Nephron progenitor cell (in vitro differentiated cells): ENCODE measurements at places on chromosomes 2 and 18.
A peak's percentile ranks its signal among the peaks of the same experiment; 100 is the strongest.

GRCh38 chr2:38386377-38386776 lies 9.3 kb upstream of the ATL2 start:
- DNase-seq, result no peak

GRCh38 chr2:148447877-148448276 lies 196.7 kb upstream of the EPC2 start:
- DNase-seq, result no peak

DNA sequence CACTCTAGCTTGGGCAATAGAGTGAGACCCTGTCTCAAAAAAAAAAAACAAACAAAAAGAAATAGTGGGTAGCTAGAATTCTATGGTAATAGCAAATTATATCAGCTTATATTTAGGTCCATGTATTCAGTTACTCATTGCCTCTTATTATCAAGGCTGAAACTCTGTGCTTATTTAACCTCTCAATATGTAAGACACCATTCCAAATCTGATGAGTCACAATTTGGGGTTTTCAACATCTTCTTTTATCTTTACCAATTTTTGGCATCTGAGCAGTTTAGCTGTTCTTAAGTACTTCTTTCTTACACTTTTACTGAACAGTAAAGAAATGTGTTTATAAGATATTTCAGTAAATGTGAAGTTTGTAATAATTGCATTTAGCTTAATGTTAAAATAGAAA lies 69.3 kb downstream of the TTC27 start:
- no peak for DNase-seq

- DNase-seq, result peak; percentile 51
Observed at GRCh38 chr2:129827311-129828090, 152.0 kb upstream of the RAB6C start.

- DNase-seq, result no peak
Observed at GRCh38 chr2:1729242-1729641, 15.1 kb downstream of the PXDN start.

- no peak for DNase-seq
Observed at GRCh38 chr2:118604811-118605210, 242.6 kb downstream of the EN1 start.

DNA sequence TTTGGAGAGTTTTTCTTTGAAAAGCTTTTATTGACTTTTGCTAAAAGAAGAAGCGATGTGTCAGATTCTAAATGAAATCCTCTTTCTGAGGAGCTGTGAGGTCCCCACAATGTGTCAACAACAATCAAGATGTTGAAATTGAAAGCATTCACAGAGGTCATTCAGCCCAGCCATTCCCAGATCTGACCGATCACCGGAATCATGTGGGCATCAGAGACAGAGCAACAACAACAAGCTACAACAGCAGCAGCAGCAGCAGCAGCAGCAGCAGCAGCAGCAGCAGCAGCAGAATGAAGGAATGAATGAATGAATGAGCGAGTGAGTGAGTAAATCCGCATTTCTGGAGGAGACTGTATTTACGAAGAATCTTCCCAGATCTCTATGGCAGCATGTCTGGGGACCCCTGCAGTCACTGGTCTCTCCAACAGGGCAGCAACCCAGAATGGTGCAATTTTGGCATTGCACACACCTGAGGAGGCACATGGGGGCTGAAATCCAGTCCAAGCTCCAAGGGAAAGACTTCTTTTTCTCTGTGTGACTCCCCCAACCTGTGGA lies 299.0 kb downstream of the MYCN start:
- no peak for DNase-seq

DNA sequence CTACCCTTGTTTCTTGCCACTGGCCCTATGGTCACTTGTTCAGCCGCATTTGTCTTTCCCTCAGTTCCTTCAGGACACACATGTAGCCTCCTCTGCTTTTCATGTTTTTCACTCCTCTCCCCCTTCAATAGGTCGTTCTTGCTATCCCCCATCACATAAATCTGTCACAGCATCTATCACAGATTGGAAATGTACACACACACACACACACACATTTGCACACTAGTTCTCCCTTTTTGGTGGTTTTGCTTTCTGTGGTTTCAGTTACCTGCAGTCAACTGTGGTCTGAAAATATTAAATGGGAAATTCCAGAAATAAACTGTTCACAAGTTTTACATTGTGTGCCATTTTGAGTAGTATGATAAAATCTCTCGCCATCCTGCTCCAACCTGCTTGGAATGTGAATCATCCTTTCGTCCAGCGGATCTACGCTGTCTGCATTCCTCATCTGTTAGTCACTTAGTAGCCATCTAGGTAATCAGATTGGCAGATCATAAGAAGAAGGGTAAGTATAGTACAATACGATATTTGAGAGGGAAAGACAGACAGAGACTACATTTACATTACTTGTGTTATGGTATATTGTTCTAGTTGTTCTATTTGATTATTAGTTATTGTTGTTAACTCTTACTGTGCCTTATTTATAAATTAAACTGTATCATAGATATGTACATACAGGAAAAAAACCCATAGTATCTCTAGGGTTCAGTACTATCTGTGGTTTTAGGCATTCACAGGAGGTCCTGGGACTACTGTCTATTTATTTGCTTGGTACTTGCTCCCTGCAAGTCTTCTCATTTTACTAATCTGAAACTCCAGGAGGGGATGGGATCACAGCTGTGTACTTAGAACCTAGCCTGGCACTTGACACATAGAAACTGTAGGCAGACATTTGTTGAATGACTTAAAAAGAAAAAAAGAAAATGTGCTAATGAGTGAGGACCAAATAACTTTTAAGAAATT lies 86.1 kb upstream of the PNPT1 start:
- DNase-seq, result no peak

GRCh38 chr2:177393203-177393755 lies 706 bp downstream of the AGPS start:
- DNase-seq, result no peak

DNA sequence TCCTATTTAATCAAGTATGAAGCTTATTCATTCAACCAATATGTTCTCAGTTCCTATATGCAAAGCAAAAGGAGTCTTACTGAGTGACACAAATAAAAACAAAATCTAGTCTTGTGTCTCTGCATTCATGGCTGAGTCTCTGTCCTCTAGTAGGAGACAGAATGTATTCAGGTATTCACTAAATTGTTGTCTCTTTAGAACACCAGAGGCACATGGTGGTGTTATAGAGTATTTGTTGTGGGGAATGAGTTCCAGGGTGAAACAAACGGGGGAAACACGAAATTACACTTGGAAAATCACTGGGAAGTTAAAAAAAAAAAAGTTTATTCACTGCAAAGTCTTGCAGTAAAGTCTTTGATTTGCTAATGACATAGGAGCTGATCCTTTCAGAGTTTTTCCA lies 131.7 kb upstream of the FSHR start:
- no peak for DNase-seq

DNA sequence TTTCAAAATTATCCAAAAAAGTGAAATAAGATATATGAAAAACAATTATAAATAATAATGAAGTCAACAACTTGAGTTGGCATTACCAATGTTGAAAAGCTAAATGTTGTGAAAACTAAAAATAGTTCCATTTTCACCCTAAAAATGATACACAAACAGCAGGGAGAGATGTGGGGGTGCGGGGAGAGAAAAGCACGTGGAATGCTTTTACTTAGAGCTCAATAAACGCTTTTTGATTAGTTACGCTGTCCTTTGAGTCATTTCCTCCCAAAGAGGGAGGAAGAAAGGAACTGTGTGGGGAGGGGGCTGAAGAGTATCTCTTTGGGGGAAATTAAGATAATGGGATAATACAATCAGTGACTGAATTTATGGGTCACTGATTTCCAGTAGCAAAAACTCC lies 29.2 kb downstream of the ZNF521 start:
- no peak for DNase-seq

- no peak for DNase-seq
Observed at GRCh38 chr18:69898241-69898861, 49.3 kb downstream of the CD226 start.

- no peak for DNase-seq
Observed at GRCh38 chr18:77700051-77700450, 450.4 kb downstream of the GALR1 start.
